ENCODE measurements at places on chromosomes 3 and 15.

DNA sequence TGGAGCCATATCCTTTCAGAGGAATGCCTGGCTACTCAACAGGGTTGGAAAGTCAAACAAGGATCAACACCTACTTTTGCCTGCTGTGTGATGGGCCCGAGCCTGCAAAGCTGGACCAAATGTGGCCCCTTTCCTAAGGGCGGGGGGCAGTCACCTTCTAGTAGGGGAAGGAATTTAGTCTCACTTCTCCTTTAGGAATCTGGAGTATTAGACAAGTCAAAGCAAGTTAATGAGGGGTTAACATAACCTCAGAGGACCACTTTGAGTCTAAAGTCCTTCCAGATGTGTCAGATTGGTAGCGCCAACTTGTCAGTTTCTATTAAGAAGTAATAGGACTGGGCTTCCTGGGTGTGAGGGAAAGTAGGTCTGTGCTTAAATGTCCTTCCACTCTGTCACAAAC lies 6.8 kb downstream of the EXOSC7 start:
- DNase-seq: no peak

DNA sequence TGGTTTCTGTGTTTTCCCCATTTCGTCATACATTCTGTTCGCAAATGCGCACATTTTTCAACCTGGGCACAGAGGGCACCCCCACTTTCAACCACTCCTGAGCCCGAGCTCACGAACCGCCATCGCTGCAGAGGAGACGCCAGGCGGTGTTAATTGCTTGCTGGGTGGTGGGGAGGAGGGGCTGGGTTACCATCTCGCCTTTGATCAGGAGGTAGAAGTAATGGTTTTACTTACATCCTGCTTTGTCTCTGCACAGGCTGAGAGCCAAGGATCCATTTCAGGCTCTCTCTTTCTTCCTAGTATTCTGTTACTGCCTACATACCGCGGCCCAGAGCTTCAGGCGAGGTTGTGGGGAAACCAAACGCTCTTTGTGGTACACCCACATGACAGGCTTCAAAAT lies 177.3 kb upstream of the WNT5A start:
- DNase-seq: no peak

DNA sequence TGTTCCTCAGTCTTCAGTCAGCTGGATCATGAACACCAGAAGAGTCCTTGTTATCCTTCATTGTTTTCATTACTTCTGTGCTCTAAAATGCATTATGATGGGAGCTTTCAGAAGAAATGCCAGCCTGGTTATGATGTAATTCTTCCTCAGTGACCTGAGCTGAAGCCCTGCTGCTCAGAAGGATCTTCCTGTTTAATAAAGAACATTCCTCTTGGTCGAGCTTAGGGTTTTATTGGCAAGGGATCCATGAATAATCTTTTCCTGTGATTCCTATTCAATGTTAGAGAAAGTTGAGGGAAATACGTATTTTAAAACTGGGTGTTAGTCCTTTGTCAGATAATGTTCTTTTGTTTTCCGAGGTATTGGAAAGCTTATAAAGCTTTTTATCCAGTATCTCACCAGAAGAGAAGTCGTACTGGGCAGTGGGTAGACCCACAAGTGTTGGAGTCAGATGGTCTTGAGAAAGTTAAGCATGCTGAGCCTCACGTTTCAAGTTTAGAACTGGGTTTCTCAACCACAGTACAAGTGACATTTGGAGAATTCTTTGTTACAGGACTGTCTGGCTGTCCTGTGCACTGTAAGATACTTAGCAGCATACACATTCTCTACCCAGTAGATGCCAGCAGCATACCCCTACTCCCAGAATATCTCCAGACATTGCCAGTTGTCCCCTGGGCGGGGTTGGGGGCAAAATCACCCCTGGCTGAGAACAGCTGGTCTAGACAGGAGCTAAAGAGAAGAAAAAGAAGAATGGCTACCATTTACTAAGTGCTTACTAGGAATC lies 212.3 kb upstream of the BHLHE40 start:
- DNase-seq: no peak

DNA sequence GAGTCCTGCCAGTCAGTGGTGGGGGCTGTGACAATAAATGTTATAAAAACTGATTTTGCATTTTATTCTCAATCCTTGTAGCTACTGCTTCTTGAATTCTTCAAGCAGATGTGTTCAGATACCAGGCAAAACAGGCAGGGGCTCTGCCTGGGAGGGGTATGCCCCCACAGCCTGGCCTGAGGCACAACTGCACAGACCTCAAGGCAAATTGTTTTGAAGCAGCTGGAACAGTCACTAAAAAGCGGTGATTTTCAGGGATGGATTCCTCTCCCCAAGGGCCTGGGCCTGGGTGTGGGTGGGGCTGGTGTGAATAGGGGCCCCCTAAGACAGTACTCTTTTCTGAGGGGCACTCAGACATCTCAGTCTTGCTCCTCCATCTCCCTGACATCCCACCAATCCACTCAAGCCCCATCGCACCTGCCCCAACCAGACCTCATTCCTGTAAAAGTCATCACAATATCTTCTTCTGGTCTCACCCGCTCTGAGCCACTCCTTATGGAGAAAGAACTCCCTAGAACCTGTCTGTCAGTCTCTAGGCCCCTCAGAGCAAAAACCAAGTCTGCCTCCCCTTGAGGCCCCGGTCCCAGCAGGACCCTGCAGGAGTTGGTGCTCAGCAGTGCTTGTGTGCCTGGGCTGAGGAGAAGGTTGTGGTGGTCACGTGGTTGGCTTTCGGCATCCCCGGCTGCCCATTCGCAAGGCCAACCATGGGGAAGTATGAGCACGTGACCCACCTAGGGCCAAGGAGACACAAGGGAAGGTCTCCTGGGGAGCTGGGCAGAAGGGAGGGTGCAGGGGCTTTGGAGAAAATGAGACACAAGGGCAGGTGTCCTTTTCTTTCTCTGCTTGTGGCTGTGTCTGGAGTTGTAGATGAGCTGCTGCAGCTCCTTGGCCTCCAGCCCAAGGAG lies 2.9 kb upstream of the PSTPIP1 start:
- no peak for DNase-seq

- DNase-seq: no peak
Observed at GRCh38 chr15:98018761-98019351, 58.4 kb downstream of the ARRDC4 start.

Data from foreskin fibroblast (primary cell).